Activated T-helper 1 cell treated with anti-CD3 and anti-CD28 coated beads, Interleukin-2, amount 50 U/mL, for 16 hours (primary cell): ENCODE measurements at places on chromosomes 3 and 15.

GRCh38 chr3:112047264-112047663 is 12.7 kb downstream of the TMPRSS7 start:
- DNase-seq, result no peak

DNA sequence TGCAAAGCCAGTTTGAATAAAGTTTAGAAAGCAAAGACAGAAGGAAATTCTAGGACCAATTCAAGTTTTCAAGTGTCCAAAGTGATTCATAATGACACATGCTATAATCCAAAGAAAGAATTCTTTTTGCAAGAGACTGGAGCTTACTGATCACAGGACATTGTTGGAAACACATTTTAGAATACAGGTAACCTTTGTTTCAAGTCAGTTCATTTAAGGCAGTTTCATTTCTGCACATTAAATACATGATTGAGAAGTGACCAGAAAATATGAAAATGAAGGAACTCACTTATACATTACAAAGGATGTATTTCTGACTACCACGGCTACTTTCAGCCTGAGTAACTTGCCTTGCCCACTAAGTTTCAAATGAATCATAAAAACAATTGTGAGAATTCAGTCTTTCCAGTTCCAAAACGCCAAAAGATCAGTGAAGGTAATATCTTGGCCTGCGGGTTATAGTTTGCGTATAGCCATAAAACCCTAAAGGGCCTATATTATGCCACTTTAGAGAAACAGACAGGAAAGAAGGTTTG is 48.7 kb downstream of the PRICKLE2 start:
- no peak for DNase-seq

- no peak for DNase-seq
Observed at GRCh38 chr3:177523067-177523675, 325.9 kb upstream of the TBL1XR1 start.

DNA sequence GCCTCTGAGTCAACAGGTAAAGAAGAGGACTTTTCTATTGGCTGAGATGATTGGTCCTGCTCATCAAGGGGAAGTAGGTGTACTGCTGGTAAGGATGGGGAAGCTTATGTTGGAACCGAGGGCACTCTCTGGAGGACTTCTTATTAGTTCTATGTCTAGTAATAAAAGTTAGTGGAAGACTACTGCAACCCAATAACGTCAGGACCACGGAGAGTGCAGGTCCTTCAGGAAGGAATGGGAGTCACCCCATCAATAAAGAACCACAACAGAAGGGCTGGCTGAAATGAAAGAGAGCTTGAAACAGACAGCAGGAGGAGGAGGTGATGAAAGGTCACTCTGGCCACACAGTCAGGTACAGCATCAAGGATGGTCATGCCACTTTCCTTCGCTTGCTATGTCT is 68.8 kb upstream of the PRR23E start:
- no peak for DNase-seq

- peak; percentile 17 for DNase-seq
Observed at GRCh38 chr3:72347819-72348319, 500.4 kb downstream of the SHQ1 start.

- DNase-seq, result no peak
Observed at GRCh38 chr15:58785355-58785754, 14.3 kb downstream of the MINDY2 start.

- DNase-seq, result no peak
Observed at GRCh38 chr3:56833022-56833421, 31.3 kb upstream of the ARHGEF3 start.

DNA sequence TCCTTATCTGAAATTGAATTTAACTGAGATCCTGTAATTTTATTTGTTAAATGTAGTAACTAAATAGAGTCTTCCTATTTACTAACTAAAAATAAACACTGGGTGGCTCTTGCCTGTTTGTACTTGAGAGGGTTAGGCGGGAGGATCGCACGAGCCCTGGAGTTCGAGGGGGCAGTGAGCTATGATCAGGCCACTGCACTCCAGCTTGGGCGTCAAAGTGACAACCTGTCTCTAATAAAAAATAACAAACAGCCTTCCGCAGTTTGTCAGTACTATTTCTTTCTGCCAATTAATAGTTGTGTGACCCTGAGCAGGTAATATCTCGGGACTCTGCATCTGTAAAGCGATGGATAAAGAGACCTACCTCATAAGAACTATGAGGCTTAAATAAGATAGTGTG is 768 bp upstream of the PDE12 start:
- DNase-seq, result no peak

GRCh38 chr15:77097921-77098320 is 27.0 kb upstream of the TSPAN3 start:
- no peak for DNase-seq

GRCh38 chr15:80878242-80878866 is 99.2 kb downstream of the CEMIP start:
- DNase-seq, result no peak

DNA sequence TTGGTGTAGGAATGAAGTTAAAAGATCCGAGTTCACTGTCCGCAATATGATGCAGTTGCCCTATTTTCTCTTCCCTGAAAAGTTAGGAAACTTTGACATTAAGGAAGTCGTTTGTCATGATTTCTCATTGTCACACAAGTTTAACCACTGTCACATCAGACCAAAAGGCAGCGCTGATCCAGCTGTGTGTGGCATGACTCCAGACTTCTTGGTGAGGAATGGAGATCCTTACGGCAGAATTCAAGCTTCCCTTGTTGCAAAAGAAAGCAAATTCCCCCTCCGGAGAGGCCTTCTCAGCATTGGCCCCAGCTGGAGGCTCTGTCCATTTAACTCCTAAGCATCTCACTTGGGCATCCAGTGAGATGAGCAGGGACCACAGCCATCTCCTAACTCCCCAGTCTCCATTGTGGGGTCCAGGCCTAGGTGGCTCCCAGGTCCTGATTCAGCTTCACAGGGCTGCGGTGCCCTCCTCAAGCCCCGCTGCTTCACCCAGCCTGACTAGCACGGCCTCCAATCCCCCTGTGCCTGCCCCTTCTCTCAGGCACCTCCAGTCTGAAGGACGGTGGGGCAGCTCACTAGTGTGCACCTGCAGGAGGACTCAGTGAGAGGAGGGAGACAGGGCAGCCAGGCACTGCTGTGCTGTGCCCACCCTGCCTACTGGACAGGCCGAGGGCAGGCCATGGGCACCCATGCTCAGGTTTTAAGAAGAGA is 159.5 kb downstream of the CHSY1 start:
- no peak for DNase-seq

DNA sequence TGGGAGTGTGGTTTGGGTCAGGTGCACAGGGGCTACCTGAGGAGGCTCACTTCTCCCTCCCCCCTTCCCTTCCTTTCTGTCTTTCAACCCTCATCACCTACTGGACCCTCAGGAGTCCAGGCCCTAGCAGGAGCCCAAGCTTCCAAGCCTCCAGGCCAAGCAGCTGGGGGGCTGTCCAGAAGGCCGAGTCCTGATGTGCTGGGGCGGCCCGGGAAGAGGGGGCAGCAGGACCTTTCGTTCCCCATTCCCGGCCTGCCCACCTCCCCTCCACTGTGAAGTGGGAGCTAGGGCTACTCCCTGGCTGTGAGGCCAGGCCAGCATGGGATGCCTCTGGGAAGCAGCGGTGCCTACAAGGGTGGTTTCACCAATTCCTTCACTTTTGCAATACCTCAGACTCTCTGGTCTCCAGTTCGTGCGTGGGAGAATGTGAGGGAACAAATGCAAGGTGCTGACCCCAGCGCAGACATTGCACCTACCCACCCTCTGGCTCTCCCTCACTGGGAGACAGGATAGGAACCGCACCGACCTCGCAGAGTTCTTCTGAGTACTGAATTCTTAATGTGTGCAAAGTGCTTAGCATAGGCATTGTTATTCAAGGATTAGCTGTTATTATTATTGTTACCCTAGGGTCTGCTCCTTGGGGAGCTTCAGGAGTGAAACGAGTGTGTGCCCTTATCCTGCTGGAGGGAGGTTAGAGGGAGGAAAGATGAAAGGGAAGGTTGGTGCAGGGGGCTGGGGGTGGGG is 2.5 kb downstream of the EPHB3 start:
- no peak for DNase-seq

- DNase-seq, result no peak
Observed at GRCh38 chr3:111143-112069, 85.2 kb upstream of the CHL1 start.

- no peak for DNase-seq
Observed at GRCh38 chr3:187361835-187362234, 6.3 kb upstream of the RTP4 start.

DNA sequence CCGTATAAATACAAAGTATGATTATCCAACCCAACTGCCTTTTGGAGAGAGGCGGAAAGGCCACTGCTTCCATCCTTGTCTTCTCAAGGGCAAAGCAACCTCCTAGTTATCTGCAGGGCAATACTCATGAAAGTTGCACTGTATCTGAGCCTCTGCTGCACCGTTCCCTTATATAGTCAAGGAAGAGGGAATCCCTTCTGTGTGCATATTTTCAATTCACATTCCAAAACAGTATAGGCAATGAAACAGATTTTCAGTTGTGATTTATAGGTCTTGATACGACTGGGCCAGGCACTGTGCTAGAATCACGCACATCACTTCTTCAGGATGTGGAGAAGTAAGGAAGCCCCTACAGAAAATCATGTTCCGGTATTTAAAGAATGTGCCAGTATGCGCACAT is 455.7 kb downstream of the FOXP1 start:
- no peak for DNase-seq

DNA sequence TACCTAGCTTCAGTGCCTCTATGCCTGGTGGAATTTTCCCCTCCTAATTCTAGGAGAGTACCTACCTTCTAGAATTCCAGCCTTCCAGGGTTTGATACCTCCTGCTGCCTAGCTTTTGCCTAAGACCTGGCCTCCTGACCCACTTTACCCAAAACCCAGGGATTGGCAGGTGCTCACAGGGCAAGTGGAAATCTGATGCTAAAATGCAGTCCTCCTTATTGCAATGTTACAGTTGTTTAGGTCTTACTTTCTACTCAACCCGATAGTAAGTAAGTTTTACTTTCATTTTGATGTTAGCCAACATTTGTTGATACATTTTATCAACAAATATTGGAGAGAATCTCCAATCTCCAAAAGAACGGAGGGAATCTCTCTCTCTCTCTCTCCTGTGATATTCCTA is 275.9 kb downstream of the DOCK3 start:
- DNase-seq, result no peak

- DNase-seq, result no peak
Observed at GRCh38 chr3:123716411-123716810, 131.6 kb upstream of the HACD2 start.

DNA sequence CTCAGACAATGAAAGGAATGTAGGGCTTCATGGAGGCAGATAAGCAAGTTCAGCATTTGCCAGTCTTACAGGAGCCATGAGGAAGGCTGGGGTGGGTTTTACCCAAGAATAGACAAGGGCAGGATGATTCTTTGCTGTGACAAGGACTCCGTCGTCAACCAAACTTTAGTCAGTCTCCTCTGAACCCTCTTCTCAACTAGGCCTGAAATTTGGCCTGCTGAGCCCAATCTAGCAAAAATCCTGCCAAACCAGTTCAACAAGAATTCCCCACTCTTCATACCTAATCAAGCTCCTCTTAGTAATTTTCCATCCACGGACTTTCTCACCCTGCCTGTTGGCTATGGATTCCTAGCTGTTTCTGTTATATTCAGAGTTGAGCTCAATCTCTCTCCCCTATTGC is 280.5 kb downstream of the TBL1XR1 start:
- no peak for DNase-seq

GRCh38 chr15:61835496-61836106 is 224.6 kb downstream of the VPS13C start:
- DNase-seq, result peak; percentile 33
